ENCODE measurements at places on chromosomes 13 and 19. TPM values are rescaled to one million over a fixed set of nuclear protein-coding genes. Genes with fewer than 3 reads are reported as not detected.

DNA sequence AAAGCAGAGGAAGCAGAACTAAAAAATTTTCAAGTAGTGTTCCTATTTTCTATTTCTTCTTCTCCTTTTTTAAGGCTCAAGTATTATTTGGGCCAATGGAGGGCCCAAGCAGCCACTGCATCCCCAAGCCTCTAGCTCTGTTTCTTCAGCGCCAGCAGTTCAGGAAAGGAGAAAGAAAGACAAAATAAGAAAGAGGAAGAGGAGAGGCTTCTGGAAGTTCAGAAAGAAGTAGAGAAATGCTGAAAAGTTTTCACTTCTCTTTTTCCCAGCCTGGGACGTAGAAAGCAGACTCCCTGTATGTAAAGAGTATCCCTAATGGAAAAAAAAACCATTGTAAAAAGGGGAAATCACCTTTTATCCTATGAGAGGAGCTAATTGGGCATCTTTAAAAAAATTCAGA is 165.5 kb upstream of the KLF12 start:
- no peaks in the 10 kb centered on the region for H3K36me3 ChIP-seq
- no peak for DNase-seq
- no peak overlapping the region for H3K4me3 ChIP-seq
- H3K27ac ChIP-seq, result no peak overlapping the region
- no peaks in the 10 kb centered on the region for H3K4me1 ChIP-seq

GRCh38 chr13:19888799-19889198 is 25.4 kb upstream of the ZMYM5 start:
- no peaks in the 10 kb centered on the region for H3K27me3 ChIP-seq
- H3K27ac ChIP-seq, result no peak overlapping the region
- H3K36me3 ChIP-seq, result no peaks in the 10 kb centered on the region

DNA sequence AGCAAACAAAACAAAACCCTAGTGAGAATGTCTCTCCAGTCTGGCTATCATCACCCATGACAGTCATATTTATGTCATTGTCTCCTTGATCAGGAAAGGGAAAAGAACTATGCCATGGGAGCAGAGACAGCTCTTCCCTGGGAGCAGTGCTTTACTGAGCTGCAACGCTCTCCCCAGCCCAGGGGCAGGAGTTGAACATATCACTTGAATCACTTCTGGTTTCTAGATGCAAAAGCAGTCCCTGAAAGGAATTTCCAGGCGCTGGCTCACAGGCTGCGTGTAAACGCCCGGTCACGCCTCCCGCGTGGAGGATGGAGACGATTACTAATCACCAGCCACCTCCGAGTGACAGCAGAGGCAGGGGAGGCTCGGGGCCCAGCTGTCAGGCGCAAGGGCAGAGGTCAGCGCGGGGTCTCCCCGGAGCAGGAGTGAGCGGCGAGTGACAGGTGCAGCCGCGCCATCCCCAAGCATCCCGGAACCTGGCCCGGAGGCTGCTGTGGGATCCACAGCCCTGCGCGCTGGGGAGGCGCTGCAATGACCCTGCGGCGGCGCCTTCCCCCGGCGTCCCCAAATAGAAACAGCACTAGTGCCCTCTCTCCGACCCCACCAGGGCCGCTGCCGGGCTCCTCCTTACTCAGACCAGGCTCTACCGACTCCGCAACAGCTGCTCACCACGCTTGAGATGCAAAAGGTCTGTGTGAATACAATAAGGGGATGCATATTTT is 23.5 kb upstream of the DCLK1 start:
- no peak overlapping the region for H3K4me3 ChIP-seq
- DNase-seq, result no peak
- H3K27ac ChIP-seq, result no peak overlapping the region
- H3K4me1 ChIP-seq, result no peaks in the 10 kb centered on the region

DNA sequence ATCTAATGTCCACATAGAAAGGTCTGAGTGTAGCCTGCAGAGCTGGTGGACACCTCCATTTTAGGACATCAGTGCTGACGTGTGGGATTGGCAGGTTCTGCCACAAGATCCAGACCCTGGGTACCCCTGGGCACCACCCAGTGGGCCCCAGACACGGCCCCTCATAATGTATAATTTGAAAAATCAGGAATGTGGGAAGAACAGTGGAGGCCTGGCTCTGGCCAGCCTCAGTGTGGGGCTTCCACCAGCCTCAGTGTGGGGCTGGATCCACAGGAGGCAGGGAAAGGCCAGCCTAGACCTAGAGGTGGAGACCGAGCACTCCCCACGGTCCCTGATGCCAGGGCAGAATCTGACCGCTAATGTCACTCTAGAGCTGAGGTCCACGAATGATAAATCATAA is 150.7 kb upstream of the SOX1 start:
- H3K27ac ChIP-seq, result no peak overlapping the region
- no peaks in the 10 kb centered on the region for H3K4me1 ChIP-seq
- H3K36me3 ChIP-seq, result no peaks in the 10 kb centered on the region
- peak; percentile 46 for DNase-seq
- no peaks in the 10 kb centered on the region for H3K27me3 ChIP-seq

DNA sequence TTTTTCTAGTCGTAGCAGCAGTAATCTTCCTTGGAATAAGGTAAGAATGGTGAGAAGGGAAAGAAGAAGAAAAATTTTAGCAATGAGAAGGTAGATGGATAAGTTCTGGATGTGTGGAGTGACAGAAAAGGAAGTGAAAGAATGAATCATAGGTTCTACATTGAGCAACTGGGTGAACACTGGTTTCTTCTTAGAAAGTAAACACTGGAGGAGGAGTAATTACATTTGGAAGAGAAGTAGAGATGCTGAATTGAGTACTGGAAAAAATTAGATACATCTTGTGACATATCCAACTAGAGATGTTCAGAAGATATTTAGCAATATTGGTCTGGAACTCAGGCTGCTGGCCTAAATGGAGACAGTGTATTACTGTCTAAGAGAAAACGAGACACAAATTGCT is 148.5 kb downstream of the GPC5 start:
- H3K27ac ChIP-seq, result no peak overlapping the region
- H3K4me1 ChIP-seq, result no peaks in the 10 kb centered on the region
- H3K27me3 ChIP-seq, result no peaks in the 10 kb centered on the region
- no peak for DNase-seq

GRCh38 chr19:14479975-14480699 is 5.0 kb upstream of the PTGER1 start:
- no peaks in the 10 kb centered on the region for H3K36me3 ChIP-seq
- no peak overlapping the region for H3K27ac ChIP-seq
- H3K27me3 ChIP-seq, result no peaks in the 10 kb centered on the region
- H3K4me3 ChIP-seq, result no peak overlapping the region
- no peaks in the 10 kb centered on the region for H3K4me1 ChIP-seq

Gene RFPL4AL1
- total RNA-seq, result not detected

- peaks cover 7% of the 10 kb centered on the region for H3K36me3 ChIP-seq
- no peak for DNase-seq
- no peak overlapping the region for H3K27ac ChIP-seq
- H3K27me3 ChIP-seq, result no peaks in the 10 kb centered on the region
Measured at GRCh38 chr19:15421721-15422260, 3.0 kb upstream of the AKAP8L start.

Gene TMEM91
- 9.5 TPM for total RNA-seq

- H3K4me1 ChIP-seq, result no peaks in the 10 kb centered on the region
- no peaks in the 10 kb centered on the region for H3K27me3 ChIP-seq
- H3K4me3 ChIP-seq, result no peak overlapping the region
- H3K27ac ChIP-seq, result no peak overlapping the region
- DNase-seq, result peak; percentile 33
Measured at GRCh38 chr19:13599681-13600080, 93.4 kb upstream of the CACNA1A start.

DNA sequence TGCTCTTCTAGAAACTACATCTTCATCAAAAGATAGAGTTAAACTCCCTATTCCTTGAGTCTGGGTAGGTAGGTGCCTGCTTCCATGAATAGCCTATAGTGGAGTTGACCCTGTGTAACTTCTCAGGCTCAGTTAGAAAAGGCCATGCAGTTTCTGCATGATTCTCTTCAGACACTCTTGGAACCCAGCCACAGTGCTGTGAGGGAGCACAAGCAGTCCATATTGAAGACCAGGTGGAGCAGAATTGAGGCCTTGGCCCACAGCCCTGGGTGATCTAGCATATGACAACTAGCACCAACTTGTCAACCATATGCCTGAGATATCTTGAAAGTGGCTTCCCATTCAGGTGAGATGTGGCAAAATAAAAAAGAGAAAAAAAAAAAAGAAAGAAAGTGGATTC is 10.3 kb upstream of the PAN3 start:
- H3K4me3 ChIP-seq, result no peak overlapping the region
- H3K27me3 ChIP-seq, result peaks cover 1% of the 10 kb centered on the region
- H3K36me3 ChIP-seq, result no peaks in the 10 kb centered on the region
- no peak overlapping the region for H3K27ac ChIP-seq

DNA sequence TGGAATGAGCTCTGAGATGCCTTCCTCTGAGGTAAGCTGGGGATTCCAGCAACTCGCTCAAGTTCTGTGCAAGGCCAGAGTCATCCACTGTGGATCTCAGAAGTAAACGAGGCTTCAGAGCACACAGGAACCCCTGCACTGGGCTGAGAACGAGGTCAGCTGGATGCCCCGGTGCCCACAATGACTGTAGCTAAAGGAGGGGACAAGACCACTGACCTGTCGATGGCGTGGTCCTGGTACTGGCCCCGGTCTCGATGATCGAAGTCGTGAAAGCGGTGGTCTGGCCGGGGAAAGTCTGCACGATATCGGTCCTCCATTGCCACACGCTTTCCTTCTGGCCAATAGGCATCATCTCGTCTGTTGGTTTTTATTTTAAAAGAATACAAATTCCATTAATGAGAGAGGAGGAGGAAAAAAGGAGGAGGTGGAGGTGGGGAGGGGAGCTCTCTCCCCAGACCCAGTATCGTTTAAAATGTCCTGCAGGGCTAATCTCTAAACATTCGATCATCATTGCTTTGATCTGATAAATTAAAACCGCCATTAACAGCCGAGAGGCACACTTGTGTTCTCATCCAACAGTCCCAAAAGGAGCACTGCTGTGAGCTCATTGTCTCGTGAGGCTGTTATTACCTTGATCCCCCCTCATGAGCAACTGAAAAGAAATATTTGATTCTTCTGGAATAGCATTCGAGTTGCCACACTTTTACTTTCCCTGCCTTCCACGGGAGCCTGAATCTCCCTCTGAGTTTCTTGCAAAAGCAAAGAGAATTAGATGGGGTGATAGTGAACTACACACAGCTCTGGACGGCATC is 25.0 kb upstream of the TINCR start:
- no peak overlapping the region for H3K27ac ChIP-seq
- peak; percentile 28 for DNase-seq
- H3K4me3 ChIP-seq, result no peak overlapping the region
- no peaks in the 10 kb centered on the region for H3K4me1 ChIP-seq
- H3K27me3 ChIP-seq, result no peaks in the 10 kb centered on the region
- H3K36me3 ChIP-seq, result peaks cover 18% of the 10 kb centered on the region

Gene PLIN5
- total RNA-seq, result 3.8 TPM

DNA sequence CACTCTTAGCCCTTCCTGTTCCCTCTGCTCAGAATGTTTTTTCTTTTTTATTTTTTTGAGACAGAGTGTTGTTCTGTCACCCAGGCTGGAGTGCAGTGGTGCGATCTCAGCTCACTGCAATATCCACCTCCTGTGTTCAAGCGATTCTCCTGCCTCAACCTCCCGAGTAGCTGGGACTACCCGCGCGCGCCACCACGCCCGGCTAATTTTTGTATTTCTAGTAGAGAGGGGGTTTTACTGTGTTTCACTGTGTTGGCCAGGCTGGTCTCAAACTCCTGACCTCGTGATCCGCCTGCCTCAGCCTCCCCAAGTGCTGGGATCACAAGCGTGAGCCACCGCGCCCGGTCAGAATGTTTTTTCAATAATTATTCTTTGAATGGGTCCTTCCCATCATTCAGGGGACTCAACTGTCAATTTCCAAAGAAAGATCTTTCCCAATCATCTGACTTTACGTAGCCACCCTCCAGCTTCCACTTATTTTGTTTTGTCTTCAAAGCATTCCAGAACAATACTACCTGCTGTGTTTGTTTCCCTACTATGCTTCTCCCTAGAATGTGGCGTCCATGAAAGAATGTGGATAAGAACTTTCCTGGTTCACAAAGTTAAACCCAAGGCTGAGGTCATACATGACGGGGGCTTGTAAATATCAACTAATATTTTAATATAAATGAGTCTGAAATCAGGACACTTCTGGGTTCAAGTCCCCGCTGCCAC is 1.2 kb downstream of the NDUFA7 start:
- no peak overlapping the region for H3K27ac ChIP-seq
- H3K27me3 ChIP-seq, result no peaks in the 10 kb centered on the region
- H3K4me1 ChIP-seq, result no peaks in the 10 kb centered on the region
- DNase-seq, result no peak
- H3K4me3 ChIP-seq, result peak overlapping the region; percentile 70
- no peaks in the 10 kb centered on the region for H3K36me3 ChIP-seq

Measured in aorta (tissue), 5 donors.